ENCODE measurements at places on chromosomes 12 and 14.

GRCh38 chr12:75048767-75049166, 160.9 kb downstream of the KCNC2 start:
- no peak for DNase-seq

GRCh38 chr12:82527165-82527780, 159.4 kb upstream of the TMTC2 start:
- peak; percentile 80 for DNase-seq

DNA sequence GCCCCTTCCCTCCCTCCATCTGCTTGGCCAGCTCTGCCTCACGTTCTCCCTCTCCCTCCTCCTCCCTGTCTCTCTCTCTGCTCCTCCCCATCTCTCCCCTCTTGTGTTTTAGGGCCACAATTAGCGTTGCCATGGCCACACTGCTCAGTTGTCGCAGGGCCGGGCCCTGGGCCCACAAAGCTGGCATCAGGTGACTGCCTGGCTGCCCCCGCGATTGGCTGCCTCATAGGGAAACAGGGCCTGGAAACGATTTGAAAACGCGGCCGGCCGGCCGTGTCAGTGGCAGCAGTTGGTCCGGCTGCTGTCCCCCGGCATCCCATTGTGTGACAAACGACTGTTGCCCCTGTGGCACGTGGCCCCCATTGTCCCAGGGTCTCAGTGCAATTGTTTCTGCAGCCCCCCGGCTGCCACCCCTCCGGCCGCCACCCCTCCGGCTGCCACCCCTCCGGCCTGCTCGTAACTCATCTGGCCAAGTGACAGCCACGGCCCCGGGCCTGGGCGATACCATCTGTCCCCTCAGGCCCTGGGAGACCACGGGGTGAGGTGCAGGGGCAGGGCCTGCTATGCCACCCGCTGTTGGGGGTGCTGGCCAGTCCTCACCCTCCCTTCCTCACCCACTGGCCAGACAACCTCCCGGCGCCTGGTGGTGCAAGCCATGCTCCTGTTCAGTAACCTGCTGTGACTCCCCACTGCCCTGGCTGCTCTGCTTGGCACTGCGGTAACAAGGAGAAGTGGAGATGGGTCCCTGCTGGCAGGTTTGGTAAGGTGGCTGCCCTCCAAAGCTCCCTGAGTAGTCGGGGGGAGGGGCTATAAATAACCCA, 17.4 kb downstream of the FOXN4 start:
- peak; percentile 16 for DNase-seq

- DNase-seq: peak; percentile 75
Observed at GRCh38 chr14:76950055-76951020, 78.2 kb downstream of the IRF2BPL start.

GRCh38 chr12:130825771-130826150, 13.3 kb downstream of the STX2 start:
- DNase-seq: no peak

- DNase-seq: no peak
Observed at GRCh38 chr12:49587174-49587908, 18.1 kb downstream of the FAM186B start.

- no peak for DNase-seq
Observed at GRCh38 chr14:54106661-54107377, 150.2 kb upstream of the BMP4 start.

DNA sequence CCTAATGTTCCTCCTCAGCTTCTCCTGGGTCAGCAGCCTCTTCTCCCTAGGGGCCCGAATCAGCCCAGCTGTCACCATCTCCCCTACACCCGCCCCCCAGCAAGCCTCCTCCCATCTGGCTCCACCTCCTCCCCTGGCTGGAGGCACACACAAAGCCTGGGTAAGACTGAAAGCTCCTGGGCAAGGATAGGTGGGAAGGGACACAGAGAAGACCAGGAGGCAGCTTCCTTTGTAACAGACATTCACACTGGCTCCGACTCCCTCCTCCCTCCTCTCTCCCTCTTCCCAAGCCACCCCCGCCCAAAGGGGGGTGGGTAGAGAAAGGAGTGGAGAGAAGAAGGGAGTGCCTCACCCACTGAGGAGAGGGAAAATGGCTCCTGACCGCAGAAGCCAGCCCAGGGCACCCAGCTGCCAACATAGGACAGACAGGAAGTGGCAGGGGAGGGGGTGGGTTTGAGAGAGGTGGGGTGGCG, 4.0 kb downstream of the CHD4 start:
- no peak for DNase-seq

DNA sequence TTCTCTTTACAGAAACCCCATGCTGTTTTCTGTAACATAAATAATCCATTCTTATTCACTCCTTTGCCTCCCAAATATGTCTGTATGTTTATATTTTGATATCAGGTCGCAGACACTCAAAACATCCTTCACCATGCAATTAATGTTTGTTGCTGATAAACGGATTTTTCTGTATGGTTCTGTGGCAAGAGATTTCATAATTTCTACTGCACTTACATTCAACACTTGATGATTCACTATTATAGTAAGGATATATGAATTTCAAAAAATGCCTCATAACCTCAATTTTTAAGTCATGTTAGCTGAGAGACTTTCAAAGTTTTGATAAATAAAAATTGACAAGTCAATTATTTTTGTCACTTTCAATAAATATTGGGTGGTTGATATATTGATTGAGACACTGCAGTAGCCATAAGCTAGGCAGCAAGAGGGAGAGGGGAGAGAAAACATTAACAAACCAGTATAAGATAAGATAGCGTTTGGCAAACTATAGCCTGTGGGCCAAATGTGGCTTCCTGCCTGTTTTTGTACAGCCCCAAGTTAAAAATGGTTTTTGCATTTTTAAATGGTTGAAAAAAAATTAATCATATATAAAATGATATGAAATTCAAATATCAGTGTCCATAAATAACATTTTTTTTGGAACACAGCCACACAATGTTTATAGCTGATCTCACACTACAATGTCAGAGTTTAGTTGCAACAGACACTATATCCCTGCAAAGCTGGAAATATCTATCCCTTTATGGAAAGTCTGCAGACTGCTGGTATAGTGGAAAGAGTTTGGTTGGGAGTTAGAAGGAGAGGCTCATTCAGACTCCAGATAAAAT, 18.3 kb downstream of the ALDH6A1 start:
- DNase-seq: peak; percentile 63

DNA sequence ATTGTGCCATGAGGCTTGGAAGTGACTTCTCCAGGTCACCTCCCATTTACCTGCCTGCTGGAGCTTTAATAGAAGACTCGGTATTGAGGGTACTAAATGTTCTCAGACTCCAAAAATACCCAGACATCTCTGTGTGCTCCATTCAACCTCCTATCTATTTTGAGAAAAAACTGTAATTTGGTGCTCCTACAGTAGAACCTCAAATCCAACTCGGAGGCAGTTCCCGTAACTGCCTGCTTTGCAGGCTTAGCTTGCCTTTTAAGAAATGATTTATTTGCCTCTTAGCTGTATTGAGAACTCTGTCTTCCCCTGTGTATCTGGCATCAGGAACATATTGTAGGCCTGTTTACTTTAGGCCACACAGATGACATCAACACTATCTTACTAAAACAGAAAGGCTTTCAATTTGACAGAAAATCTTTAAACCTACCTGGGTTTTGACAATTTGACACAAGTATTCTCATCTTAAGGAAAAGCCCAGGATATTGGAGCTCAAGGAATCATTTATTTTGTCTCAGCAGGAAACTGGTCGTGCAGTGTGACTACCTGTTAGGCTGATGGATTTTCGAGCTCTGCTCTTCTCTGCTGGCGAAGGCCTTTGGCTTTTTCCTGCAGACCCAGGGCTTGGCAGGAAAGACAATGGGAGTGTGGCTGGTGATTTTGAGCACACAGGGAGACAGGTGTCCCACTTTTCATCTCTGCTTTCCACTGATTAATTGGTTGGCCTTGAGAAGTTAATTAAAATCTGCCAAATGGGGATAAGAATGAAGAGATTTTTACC, 314.8 kb downstream of the SNAPC1 start:
- no peak for DNase-seq

DNA sequence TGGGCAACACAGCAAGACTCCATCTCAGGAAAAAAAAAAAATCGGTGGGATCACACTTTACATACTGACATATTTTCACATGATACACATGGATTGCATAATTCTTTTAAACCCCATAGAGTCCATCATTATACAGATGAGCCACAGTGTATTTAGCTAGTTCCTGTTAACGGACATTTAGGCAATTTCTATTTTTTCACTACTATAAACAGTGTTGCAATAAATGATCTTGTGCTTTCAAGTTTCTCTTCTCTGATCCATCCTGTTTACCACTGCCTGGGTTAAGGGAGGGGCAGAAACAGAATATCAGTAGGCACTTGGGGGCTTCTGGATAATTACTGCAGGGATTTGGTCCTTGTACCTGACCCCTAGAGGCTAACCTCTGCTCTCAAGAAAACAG, 43.4 kb upstream of the SPTLC2 start:
- no peak for DNase-seq

DNA sequence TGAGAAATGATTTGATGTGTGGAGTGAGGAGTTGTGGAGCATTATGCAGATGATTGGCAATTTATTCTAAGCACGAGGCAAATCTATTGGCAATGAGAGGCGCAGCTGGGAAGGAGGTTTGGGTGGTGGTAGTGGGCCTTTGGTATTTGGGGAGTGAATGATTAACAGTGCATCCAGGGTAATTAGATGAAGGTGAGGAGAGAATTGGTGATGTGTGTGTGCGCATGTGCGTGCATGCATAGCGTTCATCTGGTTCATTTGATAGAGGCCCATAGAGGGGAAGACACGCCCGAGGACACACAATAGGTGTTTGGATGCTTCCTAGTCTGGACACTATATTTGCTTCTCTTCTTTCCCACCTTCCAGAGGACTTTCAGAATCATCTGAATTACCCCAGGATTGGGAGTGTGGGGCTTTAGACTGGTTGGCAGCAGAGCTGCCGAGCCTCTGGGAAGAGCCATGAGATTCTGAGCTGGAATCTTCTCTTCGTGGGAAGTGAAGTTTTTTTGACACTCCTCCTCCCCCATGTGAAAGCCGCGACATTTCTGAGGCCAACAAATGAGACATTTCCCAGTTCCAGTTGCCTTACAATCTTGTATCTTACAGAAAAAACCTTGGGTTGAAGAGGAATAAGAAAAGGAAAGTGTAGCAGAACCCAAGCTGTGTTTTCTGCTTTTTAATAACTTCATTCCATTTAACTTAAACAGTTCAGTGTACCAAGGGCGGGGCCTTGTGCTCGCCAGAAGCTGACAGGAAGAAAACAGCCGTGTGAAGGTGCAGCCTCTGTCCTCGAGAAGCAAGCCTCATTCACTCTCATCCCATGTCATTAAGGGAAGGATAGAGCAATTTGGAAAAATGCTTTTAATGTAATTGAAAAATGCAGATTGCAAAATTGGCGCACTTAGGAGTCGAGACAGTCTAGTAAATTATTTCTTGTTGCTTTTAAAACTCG, 65.2 kb downstream of the SLC25A47 start:
- no peak for DNase-seq

Measured in lung microvascular endothelial cell (primary cell).